ENCODE measurements at places on chromosomes 3 and 15.

GRCh38 chr3:195438371-195438770 is 4.4 kb downstream of the ACAP2 start:
- peak; percentile 68 for DNase-seq

- no peak for DNase-seq
Observed at GRCh38 chr3:171190668-171191067, 164.1 kb upstream of the SLC2A2 start.

DNA sequence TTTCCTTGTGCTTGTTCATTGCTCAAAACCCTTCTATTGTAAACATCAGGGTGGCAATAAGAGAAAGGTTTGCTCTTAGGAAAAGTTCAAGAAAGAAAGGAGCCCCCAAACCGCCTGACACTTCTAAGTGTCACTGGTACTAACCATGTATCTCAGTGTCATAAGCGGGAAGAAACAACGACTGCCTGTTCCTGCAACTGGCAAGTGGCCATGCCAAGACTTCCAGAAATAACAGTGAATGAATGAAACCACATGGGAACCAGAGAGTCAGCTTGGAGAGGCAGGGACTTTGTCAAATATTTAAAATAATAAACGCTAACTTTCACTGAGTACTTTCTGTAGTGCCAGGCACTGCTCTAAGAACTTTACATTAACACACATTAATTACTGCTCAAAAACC is 1.1 kb downstream of the PLSCR2 start:
- no peak for DNase-seq

DNA sequence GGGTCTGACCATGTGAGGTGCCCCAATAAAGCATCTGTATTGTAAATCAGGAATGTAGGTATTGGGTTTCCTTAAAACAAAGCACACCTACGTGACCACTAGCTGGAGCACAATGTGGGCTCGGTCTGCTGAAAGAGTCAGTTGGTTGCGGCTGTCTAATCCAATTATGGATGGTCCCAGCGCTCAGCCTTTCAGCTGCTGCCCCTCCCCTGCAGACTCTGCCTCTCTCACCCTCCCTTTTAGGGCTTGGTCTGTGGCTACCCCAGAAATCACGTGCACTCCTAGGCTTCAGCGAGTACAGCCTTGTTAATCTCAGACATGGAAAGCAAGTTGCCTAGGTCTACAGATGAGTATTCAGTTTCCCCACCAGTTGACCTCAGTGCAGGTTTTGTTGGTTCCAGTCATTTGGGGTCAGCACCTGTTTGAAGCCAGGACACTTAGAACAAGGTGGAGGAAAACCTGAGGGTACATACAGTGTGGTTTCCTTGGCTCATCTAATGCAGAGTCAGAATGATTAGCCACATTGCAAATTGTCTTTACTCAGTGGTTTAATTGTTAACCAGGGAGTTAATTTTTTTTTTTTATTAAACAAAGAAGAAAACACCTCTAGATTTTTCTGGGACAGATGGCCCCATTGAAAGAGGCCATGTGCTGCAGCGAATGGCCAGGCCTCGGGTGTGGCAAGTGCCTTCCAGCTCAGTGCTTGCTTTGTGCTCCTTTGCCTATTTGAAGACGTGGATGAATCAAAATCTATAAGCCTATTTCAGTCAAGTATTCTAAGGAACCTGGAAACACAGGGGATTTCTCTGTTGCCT is 137.7 kb downstream of the IGF1R start:
- no peak for DNase-seq

DNA sequence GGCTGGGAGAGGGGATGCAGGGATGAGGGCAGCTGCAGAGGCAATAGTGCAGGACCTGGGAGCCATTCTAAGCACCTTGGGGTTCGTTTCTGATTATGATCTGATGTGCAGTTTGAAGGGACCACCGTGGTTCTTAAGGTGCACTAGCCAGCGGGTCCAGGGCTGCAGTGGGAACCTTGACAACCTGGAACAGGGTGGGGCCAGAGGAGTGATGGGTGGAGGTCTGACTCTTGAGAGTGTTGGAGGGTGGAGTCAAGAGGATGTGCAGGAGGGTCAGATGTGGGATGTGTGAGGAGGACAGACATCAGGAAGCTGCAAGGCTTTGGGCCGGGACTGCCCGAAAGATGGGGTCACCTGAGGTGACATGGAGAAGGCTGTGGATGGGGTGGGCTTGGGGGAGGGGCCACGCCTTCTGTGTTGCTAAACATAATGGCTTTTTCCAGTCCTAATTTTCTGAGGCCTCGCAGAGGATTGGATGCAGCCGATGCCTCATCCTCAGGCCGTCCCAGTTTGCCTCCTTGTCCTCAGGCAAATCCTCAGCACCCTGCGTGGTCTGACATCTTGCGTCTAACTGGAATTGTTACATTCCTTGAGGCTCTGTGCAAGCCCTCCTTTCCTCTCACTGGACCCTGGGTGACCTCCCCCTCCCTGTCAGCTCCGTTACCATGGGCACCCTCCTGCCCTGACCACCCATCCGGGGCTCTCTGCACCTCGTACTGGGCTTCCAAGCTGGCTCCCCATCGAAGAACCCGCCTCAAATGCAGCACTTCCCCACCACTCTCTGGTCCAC is 61.4 kb upstream of the TRPM1 start:
- no peak for DNase-seq

DNA sequence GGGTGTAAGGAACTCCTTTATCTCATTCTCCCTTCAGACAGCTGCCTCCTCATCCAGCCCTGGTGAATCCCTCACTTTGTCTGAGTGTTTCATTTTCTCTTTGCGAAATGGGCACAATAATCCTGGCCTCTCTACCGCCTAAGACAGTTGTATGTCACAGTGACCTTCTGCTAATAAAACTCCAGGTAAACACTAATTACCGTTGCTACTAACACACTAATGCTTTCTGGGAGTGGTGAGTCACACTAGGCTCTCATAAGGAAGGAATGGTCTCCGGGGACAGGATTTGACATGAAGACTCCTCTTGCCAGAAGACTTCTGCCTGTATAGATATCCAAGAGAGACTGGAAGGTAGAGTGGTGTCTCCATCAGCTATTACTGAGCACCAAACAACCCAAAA is 71.7 kb upstream of the SNRK start:
- DNase-seq: peak; percentile 23

DNA sequence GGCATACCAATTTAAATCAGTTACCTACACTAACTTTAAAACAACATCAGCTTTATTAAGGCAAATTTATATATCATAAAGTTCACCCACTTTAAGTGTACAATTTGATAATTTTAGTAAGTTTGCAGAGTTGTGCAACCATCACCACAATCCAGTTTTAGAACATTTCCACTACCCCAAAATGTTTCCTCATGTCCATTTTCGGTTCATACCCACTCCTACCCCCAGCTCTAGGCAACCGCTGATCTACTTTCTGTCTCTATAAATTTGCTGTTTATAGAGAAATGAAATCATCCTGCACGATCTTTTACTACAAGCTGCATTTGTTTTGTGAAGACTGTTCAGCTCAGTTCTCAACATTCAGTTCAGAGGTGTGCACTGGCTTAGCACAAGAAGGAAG is 31.5 kb upstream of the FAM81A start:
- no peak for DNase-seq

DNA sequence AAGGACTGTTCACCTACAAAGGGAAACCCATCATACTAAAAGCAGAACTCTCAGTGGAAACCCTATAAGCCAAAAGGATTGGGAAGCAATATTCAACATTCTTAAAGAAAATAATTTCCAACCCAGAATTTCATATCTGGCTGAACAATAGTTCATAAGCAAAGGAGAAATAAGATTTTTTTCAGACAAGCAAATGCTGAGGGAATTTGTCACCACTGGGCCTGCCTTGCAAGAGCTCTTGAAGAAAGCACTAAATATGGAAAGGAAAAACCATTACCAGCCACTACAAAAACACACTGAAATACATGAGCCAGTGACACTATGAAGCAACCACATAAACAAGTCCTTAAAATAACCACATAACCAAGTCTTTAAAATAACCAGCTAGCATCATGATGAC is 28.9 kb upstream of the DCBLD2 start:
- DNase-seq: no peak

DNA sequence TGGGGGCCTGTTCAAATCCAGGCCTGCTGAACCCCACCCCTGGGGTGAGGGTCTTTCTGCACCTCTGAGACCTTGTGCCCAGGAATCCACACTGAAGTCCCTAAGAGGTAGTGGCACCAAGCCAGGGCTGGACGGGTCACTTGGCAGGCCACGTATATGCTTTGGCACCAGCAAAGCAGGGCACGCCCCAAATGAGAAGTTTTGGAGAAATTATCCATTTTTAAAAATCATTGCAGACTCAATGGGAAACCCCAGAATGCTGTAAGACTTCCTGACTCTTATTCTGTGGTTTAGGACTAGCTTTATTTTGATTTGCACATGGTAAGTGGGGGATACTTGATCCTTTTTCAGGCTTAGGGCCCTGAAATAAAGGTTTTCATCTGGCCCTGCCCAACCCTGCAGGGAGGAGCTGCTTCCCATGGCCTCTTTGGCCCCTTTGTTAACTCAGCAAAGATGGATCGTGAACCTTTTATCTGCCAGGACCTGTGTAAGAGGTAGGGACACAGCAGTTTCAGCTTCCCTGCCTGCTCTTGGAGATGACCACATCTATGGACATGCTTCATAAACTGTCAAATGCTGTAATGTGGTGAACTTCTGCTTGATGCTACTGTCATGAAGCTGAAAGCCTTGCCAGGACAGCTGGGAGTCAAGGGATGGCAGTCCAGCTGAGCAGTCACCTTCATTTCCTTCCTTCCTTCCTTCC is 88.0 kb downstream of the HMG20A start:
- DNase-seq: no peak
